NCI-H2171 (cell line): ENCODE measurements at places on chromosomes 2 and 18.

- no peak for DNase-seq
These were observed 42.1 kb upstream of the GALR1 start for GRCh38 chr18:77207540-77207939.

GRCh38 chr2:205727174-205727573, 44.9 kb downstream of the NRP2 start:
- no peak for DNase-seq

DNA sequence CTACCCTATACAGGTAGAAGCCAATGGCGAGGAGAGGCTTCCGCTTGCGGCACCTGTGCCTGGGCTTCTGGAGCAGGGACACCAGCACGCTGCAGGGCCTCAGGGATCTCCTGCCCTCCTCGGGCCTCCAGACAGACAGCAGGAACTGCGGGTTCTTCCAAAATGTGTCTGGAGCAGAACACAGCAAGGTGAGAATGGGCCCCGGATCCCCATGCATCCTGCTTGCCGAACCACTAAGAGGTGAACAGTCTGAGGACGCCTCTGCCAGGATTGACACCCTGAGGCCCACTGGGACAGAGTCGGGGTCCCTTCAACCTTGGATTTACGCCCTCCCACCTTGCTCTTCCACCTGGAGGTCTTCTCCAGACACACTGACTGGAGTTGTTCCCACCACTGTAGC, 25.4 kb downstream of the CAPN14 start:
- DNase-seq, result no peak

DNA sequence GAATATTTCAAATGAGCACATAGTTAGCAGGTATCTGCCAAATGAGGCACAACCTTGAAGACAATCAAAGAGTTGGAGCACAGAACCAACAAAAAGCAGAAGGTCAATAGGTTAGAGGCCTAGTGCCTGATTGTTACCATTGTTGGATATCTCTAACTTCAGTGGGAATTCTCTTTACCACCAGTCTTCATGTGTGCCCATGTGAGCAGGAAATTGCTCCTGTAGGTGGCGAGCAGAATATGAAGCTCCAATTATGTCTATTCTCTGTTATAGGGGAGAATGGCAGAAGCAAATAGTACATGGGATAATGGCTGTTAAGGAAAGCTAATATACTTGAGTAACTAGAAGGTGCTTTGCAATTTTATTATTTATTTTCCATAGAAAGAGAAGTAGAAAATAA, 14.9 kb upstream of the ZNF385B start:
- no peak for DNase-seq

DNA sequence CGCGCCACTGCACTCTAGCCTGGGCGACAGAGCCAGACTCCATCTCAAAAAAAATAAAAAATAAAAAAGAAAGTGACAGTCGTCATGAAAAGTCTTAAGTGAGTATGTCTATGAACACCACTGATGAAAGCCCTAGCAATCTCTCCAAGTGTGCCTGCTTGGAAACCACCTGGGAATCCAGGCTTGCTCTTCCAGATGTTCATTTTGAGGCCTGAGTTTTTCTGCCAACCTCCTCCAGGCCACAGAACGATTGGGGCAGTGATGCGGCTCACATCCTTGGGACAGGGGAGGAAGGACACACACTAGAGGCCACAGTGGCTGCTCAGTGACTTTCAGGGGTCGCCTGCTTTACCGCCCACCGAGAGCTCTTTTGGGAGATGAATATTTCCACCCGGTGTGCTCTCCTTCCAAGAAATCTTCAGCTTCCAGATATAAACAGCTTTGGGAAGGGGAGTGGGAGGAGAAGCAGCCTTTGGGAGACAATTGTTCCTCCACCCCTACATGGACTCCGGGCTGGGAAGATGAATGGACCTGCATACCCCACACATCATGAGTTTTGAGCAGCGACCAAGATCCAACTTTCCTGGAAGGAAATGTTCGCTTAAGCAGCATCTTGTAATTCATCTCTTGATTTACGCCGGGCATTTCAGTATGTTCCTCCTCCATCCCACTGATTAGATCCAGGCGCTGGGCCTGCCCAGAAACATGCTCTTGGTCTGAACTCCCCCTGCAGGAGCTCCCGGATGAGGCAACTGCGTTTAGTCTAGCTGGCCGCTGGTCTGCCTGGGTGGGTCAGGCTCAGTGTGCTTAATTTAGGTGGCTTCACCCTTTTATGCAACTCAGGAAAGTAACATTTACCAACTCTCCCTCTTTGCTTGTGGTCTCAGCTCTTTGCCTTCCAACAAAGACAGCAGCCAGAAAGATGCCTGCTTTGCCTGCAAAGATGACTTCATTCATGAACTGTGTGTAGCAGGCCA, 6.2 kb upstream of the ARMC9 start:
- no peak for DNase-seq

DNA sequence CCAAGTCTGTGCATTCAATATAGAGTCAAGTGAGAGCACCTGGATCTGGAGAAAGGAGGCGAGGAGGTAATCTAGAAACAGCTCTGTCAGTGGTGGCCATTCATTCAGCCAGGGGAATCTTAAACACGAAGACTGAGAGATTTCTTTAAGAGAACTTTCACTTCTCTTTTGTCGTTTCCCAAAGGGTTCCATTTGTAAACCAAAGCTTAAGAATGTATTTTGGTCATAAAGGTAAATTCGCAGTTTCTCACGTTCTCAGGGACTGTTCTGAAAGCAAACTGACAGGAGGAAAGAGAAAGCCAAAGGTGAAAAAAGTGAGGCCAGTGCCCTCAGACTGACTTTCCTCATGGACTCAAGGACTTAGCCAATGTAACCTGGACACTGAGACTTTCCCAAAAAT, 513.5 kb downstream of the CMPK2 start:
- no peak for DNase-seq

- peak; percentile 51 for DNase-seq
These were observed at the start of gene EFEMP1 for GRCh38 chr2:55923091-55923981. Gene EFEMP1 (minus strand): TSS chr2:55923782. CDS start chr2:55922440, 1,342 bp downstream.

DNA sequence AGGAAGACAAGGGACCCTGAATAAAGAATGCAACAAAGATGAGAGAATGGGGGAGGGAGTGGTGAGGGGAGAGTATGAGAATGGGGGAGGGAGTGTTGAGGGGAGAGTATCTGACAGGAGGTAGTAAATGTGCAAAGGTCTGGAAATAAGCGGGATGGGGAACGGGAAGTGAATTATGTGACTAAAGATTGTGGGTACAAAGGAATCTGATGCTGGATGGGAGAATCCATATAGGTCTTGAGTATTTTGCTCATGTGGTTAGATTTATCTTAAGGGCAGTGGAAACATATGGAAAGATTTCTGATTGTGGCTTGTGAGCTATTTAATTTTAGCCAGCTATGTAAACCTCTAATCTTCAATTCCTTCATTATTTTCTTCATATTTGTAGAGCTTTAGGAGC, 593.4 kb downstream of the DCC start:
- no peak for DNase-seq

DNA sequence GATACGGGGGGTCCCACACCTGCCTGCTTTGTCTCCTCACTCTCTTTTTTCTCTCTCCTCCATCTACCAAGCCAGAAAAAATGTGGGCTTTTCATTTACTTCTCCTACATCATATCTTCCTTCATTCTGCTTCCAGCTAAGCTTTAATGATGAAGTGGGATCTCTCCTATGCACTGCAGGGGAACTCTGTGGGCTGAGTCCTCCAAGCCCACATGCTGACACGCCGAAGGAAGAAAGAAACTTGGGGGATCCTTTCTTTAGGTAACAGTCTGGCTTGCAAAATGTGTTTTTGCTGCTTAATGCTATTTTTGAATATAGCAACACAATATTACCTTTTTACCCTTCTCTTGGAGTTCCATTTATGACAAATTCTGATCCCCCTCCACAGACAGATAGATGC, 33.6 kb upstream of the YWHAQ start:
- no peak for DNase-seq

GRCh38 chr2:37897511-37897910, 27.6 kb upstream of the RMDN2 start:
- no peak for DNase-seq

- no peak for DNase-seq
These were observed 160.8 kb downstream of the KLHL29 start for GRCh38 chr2:23545811-23546210.

DNA sequence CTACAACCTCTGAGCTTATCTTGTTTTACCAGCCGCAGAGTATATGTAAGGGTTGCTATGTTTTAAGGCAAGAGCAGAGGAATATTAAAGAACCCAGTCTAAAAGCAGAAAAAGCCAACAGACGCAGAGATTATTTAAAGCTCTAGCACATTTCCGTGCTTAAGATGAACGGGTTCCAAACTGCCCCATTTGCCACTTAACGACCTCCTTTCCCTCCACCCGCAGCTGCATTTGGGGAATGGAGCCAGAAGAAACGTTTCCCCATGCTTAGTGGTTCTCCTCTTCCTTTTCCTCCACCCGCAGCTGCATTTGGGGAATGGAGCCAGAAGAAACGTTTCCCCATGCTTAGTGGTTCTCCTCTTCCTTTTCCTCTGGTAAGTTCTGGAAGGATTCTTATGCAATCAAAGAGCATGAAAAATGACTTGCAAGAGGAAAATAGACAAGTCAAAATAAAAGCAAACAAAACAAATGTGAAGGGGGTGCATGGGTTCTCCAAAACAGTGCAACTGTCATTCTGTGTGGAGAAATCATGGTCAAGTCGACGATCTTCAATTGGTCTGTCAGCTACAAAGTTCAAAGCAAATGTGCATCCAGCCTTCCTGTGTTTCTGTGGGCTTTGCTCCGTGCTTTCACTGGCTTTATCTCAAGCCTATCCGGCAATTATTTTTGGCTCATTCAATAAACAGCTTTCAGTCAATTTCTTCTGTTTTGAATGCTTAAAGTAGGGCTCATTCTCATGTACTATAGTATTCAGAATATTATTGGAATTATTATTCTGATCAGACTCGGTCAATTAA, 57.8 kb downstream of the DIPK1C start:
- DNase-seq, result no peak

DNA sequence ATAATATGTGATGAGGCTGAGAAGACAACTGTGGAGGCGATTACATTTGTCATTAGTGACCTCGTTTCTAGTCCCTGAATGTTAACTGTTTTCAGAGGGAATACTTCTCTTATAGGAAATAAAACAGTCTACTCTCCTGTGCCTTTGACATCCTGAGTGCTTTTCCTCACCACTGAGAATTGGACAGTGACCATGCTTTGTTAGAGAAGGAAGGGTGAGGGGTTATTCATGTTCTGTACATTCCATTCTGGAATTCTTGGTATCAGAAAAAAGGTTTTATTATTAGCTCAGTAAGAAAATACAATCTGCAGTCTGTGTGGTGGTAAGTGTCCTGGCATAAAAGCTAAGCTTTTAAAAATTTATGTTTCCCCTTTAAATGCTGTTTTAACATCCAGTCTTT, 58.8 kb downstream of the PARD3B start:
- no peak for DNase-seq

- no peak for DNase-seq
These were observed 245.0 kb upstream of the FN1 start for GRCh38 chr2:215680605-215681598.

DNA sequence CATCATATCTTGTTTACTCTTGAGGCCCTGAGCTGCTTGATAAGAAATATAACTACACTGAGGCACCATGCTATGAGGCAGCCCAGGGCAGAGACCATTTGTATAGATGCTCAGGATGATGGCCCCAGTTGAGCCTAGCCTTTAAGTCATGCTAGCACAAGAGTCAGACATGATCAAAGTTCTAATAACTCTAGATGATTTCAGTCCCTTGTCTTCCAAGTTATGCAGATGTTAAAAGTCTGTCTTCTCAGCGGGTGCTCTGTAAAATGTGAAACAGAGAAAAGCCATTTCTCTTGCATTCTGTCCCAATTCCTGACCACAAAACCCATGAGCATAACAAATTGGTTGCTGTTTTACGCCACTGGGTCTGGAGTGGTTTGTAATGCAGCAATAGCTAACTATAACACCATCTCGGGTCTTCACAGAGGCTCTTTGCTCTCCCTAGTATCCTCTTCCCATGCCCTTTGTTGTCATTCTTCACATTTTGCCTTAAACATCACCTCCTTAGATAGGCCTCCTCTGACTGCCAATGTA, 49.6 kb downstream of the NXPH2 start:
- DNase-seq, result no peak

DNA sequence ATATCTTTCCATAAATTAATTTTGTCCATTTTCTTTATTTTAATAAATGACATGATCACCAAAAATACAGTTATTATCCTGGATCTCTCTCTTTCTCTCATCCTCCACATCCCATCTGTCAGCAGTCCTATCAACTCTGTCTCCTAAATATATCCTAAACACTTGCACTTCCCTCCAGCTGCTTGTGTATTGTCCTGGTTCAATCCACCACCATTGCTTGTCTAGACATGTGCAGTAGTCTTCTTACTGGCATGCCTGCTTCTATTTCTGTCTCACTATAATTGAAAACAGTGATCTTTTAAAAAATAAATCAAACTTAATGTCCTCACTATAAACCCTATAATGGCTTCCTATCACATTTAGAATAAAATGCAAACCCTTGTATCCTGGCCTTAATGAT, 2168.6 kb upstream of the PIK3C3 start:
- peak; percentile 13 for DNase-seq

GRCh38 chr2:199303728-199304177, 154.0 kb downstream of the SATB2 start:
- DNase-seq, result no peak

DNA sequence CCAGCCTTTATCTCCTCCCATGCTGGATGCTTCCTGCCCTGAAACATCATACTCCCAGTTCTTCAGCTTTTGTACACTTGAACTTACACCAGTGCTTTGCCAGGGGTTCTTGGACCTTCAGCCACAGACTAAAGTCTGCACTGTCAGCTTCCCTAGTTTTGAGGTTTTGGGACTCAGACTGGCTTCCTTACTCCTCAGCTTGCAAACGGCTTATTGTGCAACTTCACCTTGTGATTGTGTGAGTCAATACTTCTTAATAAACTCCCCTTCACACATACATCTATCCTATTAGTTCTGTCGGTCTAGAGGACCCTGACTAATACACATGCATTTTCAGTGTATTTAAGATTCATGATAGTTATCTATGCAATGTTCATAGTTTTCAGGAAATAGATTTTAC, 35.8 kb upstream of the ZNF804A start:
- no peak for DNase-seq

GRCh38 chr2:11533278-11534070, at the start of gene GREB1:
Gene GREB1 (plus strand): TSS chr2:11534045. CDS start chr2:11556615, 22,570 bp downstream.
- no peak for DNase-seq
